ENCODE measurements at places on chromosomes 13 and 19.

DNA sequence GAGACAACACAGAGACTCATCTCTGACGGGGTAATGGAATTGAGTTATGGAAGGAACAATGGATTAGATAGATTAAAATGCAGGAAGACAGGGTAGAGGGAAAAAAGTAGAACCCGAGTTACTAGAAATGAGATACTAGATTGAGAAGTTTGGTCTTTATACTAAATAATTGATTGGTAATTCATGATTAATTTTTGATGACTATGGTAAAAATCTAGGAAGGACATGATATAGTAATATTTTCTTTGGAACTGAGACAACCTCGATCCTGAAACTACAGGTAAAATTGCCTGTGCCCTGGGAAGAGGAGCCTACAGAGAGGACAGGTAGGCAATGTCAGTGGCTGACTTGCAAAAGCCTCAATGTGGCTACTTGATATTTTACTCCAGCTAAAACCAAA is 188.4 kb upstream of the GPC6 start:
- no peak for DNase-seq

DNA sequence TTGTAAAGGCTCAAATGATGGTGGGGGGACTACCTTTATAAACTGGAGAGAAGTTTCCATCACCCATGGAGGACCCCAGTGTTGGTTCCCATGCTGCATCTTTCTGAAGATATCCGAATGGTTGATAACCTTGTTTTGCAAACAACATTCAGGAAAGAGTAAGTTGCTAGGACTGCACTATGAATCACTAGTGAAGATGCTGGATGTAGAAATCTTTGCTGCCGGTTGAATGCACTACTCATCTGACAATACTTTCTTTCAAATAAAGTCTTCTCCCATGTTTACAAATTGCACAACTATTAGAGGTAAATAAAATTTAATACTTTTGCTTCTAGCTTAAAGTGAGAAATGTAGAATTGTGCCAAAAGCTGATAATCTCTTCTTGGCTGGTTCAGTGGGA is 198.4 kb upstream of the SLITRK6 start:
- no peak for DNase-seq

DNA sequence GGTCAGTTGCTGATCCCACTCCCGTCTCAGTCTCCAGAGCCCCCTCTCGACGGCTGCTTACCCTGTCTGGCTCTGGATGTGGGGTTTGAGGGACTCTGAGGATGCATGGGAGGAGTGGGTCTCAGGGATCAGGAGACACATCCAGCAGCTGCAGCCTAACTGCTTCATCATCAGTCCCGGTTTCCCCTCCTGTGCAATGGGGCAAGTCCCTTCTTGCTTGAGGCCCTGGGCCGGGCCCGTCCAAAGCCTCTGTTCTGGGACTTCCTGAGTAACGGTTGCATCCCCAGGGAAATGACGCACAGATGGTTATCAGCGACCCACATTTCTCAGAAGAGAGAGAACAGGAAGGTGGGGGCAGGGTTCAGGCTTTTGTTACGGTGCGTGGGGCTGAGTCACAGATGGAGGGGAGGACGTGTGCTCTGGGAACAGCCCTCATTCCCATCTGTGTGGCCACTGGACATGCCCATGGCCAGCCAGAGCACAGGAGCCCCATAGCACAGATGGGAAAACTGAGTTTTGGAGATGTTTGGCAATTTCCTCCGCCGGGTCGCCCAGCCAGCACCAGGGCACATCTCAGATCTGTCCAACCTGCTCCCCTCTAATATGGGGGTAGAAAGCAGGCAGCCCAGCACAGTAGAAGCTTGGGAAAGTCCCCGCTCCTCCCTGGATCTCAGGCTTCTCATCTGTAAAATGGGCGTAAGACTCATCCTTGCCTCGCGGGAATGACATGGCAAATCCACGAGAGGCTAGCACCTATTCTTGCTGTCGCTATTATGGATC is 19.3 kb downstream of the GNA15 start:
- peak; percentile 96 for DNase-seq

DNA sequence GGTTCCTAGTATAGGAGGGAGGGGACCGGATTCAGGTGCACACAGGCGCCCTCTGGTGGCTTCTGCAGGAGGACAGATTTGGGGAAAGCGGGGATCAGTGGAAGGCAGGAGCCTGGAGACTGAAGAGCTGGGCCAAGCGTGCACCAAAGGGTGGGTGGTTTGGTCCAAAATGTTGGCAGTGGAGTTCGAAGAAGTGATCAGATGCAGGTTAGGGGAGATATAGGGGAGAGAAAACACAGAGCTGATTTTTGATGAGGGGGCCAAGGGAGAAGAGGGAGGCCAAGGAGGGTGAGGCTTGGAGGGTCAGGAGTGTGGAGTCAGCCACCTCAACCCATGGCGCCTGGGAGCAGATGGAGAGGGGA is 6.8 kb upstream of the CARM1 start:
- peak; percentile 74 for DNase-seq

DNA sequence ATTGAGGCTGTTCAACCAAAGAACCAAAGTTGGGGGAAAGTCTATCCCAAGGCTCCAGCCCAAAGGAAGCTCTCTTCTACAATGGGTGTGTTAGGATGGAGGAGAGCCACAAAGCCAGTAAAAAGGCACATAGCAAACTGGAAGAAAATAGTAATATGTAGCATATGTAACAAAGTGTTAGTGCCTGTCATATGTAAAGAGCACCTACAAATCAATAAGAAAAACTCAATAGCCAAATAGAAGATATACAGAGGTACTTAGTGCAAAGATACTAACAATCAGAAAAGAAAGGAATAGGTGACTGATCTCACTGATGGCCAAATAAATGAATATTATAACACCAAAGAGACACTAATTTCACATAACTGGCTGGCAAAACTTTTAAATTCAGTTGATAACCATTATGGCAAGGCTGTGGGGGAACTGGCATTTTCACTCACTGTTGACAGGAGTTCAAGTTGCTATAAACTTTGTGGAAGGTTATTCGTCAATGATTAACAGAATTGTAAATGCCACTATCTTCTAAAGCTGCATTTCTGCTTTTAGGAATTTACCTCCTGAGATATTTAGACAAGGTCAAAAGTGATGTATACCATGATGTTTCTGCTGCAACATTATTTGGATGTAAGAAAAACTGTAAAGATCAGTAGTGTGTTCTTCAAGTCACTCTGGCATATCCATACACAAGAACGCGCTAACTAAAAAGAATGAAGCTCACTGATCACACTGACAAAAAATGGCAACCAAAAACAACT is 110.8 kb downstream of the GNG7 start:
- DNase-seq, result no peak

DNA sequence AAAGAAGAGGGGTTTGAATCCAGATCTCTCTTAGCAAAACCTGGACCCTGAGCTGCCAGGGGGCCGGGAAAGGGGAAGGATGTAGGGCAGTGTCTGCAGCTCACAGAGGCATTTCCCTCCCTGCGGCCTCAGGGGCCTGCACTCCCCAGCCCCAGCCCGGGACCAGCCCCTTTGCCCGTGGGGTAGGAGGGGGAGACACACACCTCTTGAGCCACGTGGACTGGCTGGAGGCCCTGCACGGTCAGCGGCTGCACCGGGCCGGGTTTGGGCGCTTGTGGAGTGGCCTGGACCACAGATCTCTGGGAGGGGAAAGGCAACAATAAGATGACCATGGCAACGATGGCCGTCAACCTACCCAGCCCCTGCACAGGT is 26.9 kb downstream of the RFX1 start:
- DNase-seq, result no peak

DNA sequence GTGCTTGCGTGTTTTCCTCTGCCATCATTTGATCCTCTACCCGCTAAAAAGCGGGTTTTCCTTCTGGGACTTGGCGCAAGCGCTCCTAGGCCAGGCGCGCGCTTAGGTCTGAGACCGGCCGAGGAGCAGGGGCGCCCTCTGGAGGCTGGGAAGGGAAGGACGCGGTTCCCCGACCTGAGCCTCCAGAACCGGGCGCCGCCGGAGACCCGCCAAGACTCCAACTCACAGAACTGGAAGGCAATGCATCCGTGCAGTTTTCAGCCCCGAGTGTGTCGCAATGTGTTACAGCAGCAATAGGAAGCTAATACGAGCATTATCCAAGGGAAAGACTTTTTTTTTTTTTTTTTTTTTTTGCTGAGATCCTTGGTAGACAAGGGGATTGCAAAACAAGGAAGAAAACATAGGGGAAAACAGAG is 190.9 kb downstream of the COL4A1 start:
- peak; percentile 18 for DNase-seq

DNA sequence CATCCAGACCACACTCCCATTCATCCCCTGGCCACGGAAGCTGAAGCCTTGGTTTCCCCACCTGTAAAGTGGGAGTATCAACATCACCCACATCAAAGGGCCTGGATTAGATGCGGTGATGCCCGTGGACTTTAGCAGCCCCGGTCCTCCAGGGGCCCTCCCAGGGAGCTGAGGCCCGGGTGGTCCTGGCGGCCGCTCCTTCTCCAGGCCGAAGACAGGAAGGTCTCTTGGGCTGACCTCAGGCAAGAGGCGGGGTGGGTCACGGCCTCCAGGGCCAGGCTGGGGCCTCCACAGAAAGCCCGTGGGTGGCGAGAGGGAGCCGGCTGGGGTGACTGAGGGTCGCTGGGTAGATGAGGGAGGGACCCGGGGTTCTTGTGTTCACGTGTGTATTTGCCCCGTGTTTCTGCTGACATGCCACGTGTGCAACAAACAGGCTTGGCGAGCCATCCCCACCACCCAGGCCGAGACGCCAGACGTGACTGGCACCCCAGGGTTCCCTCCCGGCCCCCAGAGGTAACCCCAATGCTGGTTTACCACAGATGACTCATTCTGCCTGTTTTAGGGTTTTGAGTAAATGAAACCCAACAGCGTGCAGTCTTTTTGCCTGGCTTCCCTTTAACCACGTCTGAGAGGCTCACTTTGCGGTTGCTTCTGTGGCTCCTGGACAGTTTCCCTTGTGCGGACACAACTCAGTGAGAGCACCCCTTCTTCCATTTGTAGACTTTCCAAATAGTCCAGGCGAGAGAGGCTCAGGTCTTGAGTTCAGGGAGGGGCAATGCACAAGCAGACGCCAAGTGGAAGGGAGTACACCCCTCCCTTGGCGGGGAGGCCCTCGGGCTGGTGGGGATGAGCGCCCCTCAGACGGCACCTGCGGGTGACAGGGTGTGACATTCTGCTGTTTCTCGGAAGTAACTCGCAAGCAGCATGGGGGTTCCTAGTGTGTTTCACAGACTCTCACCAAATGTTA is 42.9 kb downstream of the C13orf46 start:
- DNase-seq, result peak; percentile 72

GRCh38 chr19:17415121-17415520 is 4.7 kb upstream of the MVB12A start:
- DNase-seq, result no peak

GRCh38 chr13:102055090-102055779 is 346.6 kb downstream of the FGF14 start:
- no peak for DNase-seq

DNA sequence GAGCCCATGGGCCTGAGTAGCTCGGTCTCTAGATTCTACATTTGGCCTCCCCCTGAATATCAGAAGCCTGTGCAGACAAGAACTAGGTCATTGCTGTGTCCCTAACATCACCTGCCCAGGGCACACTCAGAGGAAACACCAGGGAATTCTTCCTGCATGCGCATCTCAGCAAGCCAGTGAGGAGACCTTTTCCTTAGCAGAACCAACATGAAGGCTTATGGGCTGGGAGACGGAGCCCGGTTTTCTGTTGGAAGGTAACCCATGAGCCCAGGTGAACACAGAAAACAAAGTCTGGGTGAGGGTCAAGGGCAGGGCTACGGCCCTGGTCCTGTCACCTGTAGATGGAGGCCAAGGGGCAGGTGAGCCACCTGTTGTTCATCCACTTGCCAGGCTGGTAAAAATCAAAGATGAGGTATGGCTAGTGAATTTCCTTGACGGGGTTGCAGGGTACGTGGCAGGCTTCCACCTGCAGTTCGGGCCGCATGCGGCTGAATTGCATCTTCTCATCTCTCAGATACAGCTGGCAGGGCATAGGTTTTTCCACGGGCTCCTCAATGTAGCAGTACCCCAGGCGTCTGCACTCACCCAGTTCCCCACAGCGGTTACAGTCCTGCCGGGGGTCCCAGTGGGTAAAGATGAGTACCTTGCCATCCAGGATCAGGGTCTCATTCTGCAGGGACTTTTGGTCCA is 3.6 kb upstream of the FAM187B start:
- no peak for DNase-seq

DNA sequence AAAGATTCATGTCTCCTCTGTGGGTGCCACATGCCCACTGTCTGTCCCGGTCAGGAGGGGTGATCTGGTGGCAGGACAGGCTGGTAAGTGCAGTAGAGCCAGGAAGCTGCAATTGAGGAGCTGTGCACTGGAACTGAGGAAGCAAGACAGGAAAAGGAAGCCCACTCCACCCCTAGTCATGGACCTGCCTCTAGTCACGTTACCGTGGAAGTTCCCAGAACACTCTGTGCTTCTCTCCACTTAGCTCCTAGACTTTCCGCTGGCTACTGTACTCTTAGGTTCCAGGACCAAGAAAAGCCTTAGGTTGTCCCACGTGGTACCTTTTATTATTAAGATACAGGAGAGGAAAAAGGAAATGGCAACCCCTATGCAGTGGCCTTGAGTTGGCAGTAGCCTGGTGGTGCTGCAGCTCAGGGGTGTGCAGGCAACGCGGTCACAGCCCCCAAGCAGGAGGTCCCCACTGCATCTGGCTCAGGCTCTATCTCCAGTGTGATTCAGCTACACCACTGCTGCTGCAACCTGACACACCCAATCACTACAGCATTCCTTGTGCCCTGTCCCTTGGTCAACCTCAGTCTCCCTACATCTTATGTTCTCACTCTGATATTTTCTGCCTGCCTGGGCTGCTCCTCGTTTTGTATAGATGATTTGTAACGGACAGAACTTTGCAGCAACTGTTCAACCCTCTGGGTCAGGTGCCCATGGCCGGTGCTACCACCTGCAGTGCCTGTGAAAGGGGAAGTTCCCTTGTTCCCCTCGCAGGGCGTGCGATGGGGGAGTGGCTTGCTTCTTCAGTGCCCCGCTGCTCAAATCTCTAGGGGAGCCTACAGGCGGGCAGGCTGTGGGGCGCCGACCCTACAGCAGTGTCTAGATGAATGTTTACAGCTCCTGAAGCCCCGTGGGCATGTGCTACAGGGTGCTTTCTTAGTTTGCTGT is 24.4 kb upstream of the GPR12 start:
- no peak for DNase-seq

DNA sequence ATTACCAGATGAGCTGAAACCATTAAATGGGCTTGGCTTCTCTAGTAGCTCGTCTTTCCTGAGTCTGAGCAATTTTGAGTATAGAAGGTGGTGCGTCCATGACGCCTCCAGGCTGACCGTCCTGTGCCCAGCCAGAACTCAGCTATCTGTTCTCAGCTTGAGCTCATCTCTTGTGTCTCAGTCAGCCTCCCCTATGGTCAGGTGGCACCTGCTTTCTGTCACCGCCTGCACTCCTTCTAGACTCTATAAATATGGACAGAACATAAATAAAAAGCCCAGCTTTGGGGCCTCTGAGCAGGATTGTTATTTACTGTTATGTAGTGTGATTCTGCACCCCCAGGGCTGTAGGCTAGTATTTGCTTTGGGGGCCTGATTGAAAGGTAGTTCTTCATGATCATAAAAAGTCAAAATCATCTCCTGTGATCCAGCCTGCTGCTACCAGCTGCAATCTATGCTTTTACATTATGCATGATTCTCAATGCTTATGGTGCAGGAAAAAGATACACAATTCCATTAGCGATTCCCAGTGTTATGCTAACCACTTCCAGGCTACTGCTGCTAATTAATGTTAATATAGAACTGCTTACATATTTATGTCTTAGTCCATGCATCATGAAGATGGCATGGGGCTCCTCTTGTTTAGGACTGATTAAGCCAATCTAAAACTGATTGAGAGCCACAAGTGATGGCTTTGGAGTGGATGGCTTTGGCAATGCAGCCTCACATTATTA is 72.5 kb upstream of the TMTC4 start:
- no peak for DNase-seq
